Right renal pelvis (tissue), 4 donors: ENCODE measurements at places on chromosomes 7 and 10.

- no peak for DNase-seq
Measured at GRCh38 chr7:151454932-151455530, 15.1 kb upstream of the CRYGN start.

DNA sequence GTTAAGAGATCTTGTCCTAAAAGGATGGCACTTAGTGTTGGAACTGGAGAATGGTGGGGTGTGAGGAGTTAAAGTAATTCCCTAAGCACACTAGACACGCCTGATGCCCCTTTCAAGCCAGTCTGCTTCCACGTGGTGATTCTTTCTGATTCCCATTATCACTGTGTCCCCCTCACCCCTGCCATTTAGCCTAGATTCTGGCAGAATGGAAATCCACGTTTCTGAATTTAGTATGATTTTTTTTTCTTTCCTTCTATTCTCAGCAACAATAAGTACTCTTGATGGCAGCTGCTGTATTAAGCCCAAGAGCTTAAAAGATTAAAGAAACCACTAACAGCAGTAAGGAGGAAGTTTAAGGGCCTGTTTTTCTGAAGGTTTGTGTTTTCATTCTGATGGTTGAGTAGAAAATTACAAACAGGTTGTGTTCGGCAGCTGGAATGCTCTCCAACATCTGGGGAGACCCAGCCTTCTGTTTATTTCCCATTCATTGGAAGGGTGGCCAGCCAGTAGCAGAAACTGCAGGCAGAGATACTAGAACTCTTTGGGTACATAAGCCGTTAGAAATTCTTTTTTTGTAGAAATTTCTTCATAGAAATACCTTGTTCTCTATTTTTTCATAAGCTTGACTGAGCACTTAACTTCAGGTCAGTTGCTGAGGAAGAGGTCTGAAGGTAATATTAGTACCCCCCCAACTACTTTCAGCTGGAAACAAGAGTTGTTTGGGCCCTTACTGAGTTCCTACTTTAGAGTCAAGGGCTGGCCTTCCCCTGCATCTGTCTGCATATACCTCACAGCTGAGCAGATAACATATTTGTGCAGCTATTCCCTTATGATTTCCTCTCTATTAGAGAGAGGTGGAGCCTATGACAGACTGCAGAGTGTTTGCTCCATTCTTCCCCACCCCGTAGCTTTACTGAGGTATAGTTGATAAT lies 355.1 kb downstream of the AUTS2 start:
- DNase-seq, result no peak

DNA sequence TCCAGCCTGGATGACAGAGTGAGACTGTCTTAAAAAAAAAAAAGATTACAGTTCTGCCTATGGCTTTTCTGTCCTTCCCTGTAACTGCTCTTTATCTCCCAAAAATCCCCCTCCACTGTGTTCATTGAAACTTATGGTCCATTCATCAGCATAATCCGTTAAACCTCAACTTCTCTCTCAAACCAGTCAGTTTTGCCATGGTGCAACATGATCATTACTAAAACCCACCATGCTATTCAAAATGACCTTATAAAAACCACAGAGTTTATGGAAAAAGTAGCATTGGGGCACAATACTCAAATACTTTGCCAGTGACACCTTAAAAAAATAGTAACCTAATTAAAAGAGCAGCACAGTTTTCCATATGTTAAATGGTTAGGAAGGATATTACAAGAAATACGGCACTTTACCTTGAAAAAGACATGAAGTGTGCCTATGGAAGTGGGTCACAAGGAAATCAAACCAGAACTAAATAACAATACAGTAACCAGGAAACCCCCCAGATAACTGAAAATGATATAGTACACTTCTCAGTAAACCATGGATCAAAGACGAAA lies 74.0 kb upstream of the ST8SIA6 start:
- no peak for DNase-seq

- no peak for DNase-seq
Measured at GRCh38 chr10:15877836-15878576, 17.7 kb upstream of the MINDY3 start.
